ENCODE measurements at places on chromosomes 12 and 14.

GRCh38 chr12:67522222-67522621, 126.3 kb upstream of the DYRK2 start:
- DNase-seq, result no peak

GRCh38 chr12:66176105-66176900, 6.5 kb upstream of the TMBIM4 start:
- no peak for DNase-seq

GRCh38 chr12:128322341-128322740, 55.4 kb downstream of the TMEM132C start:
- DNase-seq, result no peak

GRCh38 chr12:65694130-65694529, 130.2 kb upstream of the HMGA2 start:
- no peak for DNase-seq

- peak; percentile 77 for DNase-seq
Measured at GRCh38 chr12:123388177-123388950, 4.4 kb downstream of the KMT5A start.

DNA sequence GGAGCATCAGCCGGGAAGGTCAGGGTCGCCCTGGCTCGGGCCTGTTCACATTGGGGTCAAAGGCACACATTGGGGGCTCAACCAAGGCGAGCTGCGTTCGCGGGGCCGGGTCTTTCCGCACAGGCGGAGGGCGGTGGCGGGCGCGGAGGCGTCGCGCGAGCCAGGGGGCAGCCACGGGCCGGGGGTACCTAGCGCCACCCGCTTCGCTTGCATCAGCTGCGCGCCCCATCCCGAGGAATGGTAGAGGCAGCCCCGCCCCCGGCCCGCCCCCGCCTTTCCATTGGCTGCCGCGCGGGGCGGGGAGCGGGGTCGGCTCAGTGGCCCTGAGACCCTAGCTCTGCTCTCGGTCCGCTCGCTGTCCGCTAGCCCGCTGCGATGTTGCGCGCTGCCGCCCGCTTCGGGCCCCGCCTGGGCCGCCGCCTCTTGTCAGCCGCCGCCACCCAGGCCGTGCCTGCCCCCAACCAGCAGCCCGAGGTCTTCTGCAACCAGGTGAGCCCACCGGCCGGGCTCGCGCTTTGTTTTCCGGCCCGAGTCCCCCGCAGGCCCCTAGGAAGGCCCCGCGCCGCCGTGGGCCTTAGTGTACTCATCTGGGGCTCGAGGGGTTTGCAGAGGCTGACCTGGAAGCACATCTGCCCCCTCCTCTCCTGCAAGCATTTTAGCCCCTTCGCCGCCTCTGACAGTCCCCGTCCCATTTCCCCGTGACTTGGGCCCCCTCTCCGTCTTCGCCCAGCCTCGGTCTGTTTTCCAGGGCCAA, at the start of gene ALDH2:
Gene ALDH2, plus strand, starts transcription at position 326 of the 754 bp plus-strand sequence. Its CDS starts 50 bp downstream, at position 376.
- DNase-seq, result peak; percentile 53

GRCh38 chr14:63895510-63895909, 42.7 kb downstream of the SYNE2 start:
- DNase-seq, result no peak

DNA sequence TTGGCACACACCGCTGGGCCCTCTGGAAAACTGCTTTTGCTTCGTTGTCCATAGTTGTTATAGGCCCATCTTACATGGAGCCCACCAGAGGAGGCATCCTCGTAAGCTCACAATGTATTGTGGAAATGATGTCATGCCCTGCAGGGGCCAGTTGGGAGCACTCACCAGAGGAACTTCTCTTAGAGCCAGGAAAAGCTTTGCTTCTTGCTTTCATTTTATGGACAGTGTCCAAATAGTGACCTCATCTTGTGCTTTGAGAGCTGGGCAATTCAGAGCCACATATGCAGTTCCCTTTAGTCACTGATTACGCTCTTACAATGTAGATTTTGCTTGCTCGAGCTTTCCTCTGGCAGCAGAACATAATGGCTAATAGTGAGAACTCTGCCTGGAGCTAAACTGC, 275.6 kb downstream of the AACS start:
- DNase-seq, result no peak

DNA sequence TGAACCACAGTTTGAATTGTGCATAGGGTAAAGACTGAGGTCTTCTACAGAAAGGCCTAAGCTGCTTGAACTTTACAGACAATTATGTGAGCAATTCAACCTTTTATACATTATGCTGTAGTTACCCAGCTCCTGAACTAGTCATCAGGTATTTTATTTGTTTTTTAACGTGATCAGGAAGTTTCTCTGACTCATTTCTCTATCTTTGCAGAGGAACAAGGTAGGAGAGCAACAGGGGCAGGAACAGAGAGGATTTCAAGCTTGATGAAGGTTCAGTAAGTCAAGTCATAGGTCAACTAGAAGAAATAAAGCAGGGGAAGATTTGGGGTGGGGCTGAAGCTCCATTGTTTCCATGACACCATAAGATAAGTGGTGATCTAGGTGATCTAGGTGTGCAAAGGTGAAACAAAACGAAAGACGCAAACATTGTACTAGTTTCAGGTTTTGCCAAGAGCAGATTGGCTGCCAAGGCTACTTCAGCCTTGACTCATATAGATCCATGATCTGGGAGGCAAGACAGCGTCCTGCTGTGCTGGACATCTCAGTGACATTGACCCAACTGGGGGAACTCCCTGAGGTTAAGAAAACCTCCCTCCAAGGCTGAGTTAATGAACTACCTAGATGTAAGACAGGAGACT, 198.1 kb downstream of the DAD1 start:
- DNase-seq, result no peak

GRCh38 chr12:77685112-77685511, 145.6 kb upstream of the NAV3 start:
- DNase-seq, result peak; percentile 20

GRCh38 chr14:72751276-72752033, 142.4 kb downstream of the DPF3 start:
- no peak for DNase-seq

DNA sequence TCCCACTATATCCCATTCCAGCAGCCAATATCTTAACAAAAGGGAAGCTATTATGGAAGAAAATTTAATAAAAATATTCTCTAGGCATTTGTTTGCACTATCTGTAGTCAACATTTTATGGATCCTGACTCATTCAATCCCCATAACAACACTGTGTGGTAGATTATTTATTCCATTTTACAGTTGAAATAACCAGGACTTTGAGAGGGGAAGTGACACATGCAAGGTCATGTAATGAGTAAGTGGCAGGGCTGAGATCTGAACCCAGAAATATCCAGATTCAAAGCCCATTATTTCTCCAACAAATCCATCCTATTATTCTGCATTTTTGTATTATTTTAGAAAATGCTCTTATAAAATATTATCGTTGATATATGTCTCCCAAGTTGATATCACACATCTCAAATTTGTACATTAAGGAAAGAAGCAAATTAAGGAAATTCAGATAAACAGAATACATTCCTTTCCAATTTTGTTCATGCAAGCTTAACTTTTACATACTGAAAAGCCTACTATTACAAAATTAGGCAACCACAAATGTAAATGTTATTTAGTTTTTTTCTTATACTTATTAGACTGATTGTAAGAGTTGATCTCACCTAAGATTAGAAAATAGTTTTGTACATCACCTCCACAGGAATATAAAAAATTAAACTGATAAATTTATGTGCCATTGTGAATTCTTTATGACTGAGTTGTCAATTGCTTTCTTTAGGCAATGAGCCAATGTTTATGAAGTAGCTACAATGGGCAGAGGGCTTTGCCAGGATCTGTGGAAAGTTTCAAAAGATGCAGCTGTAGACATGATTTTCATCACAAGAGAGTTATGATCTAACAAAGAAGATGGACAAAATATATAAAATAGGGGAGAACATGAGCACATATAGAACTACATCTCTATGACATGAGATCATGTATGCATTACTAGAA, 55.1 kb upstream of the E2F7 start:
- DNase-seq, result no peak

DNA sequence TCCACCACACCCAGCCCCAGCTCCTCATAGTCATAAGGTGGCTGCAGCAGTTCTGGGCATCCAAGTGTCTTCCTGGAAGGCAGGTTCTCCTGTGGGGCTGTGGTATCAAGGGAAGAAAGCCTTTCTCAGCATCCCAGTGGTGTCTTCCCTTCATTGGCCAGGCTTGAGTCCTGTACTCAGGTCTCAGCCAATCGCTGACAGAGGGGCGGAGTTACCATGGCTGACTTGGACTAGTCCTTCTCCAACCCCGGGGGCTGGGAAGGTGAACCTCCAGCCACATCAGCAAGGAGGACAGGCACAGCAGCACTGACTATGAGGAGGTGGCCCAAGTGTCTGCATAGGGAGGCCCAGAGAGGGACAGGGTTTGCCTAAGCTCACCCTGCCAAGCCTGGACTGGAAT, 64.0 kb upstream of the SLC24A4 start:
- no peak for DNase-seq

GRCh38 chr12:20946732-20947131, 136.2 kb downstream of the SLCO1B3 start:
- no peak for DNase-seq

DNA sequence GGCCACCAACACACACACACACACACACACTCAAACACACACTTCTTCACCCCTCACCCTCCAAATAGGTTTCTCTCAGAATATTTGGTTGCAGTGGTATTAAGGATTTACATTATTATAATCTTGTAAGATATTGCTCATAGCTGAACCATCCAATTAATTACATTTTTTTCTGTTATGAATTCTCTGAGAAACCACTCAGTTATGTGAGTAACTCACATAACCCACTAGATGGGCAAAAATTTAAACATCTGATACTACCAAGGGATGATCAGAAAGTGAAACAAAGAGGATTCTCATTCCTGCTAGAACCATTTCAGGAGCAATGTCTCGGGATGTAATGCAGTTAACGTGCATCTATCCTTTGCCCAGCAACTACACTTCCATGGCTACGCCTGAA, 31.6 kb downstream of the TMTC1 start:
- no peak for DNase-seq

- no peak for DNase-seq
Measured at GRCh38 chr12:14284184-14284722, 81.2 kb upstream of the ATF7IP start.

DNA sequence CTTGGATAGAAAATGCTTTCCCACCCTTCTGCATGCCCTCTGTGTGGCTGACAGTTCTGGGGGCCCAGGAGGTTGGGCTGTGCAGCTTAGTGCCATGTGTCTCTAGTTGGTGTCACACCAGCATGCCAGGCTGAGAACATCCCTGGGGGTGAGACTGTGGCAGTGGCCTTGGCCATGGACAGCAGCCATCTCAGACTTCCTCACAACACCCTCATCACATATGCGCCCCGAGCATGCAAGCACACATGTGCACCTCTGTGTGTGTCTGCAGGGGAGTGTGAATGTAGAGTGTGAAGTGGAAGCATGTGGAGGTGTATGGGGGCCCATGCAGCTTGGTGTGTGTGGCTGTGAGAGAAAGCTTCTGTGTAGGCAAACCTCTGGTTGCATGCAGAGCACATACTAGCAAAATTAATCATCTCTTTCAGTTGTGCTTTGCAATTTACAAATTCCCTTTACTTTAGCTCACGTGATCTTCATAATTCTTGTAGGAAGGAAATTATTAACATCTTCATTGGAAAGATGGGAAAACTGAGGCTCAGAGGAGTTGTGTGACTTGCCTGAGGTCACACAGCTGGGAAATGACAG, 8.4 kb downstream of the ASIC1 start:
- no peak for DNase-seq

- DNase-seq, result peak; percentile 43
Measured at GRCh38 chr14:20683891-20684661, at the start of gene RNASE4. Gene RNASE4 (plus strand): TSS chr14:20684560. CDS start chr14:20699372, 14,812 bp downstream.

DNA sequence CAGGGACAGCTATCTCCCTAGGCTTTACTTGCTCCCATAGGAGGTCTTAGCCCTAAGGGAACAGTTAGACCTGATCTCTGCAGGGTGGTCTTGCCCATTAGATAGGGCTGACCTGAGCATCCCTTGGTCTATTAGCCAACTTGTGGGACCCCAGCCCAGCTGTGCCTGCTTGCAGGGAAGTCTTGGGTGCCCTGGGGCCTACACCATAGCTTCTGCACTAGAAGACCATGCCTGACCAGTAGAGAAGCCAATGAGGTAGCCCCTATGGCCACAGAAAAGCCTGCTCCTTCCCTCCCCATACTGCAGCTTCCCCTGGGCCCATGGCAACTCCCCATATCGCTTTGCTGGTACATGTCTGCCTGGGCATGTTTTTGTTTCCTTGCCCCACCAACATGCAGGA, 1049.1 kb downstream of the TRHDE start:
- no peak for DNase-seq

DNA sequence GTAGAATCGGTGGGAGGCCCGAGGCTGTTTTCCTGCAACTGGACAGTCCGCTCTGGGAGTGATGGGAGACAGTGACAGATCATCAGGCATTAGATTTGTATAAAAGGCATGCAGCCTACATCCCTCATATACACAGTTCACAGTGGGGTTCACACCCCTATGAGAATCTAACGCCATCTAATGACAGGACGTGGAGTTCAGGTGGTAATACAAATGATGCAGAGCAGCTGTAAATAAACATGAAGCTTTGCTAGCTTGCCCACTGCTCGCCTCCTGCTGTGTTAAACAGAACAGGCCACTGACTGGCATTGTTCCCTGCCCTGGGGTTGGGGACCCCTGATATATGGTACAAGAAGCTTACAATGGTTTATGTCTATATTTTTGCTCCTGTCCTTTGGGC, 179.0 kb downstream of the LRFN5 start:
- no peak for DNase-seq

DNA sequence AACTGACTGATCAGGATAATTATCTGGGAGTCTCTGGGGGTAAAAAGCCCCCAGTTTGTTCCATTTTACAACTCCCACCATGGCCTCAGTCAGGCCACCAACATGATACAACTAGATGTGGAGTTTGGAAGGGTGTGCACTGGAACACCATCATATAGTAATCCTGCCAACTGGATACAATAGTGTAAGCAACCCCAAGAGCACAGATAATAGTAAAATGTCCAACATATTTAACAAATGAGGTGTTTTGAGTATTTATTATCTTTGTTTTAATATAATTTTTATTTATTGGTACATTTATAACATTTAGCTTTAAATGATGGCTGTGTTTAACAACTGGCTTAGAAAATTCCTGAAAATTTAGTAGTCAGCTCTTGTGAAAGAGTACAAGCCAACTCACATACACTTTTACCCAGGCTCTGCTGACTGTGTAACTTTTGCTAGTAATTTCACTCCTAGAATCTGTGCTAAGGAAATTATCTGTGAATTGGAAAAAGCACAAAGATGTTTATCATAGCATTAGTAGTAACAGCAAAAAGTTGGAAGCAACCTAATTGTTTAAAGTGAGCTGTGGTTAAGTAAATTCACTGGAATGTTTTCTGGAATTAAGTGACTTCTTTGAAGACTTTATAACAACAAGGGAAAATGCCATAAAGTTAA, 196.8 kb downstream of the RAD51B start:
- DNase-seq, result no peak

- DNase-seq, result no peak
Measured at GRCh38 chr14:96962337-96962736, 165.2 kb downstream of the VRK1 start.

- no peak for DNase-seq
Measured at GRCh38 chr14:76776428-76777251, 15.4 kb downstream of the VASH1 start.

DNA sequence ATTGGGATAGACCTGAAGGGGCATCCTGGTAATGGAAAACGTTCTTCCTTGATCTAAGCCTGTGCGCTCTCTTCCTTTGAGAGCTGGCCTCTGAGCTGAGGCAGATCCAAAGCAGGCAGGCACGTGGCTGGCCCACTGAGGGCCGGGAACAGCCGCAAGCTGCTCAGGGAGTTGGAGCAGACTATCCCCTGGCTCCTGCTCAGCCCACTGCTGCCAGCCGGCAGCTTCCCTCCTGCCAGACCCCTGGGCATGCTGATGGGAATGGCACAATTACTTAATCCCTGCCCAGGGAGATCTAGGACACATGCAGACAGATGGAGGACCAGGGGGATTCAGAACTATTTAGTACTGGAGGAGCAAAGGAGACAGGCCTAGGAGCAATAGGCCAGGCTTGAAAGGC, 14.4 kb downstream of the NEUROD4 start:
- DNase-seq, result no peak
